ENCODE measurements at places on chromosomes 3 and 15.

DNA sequence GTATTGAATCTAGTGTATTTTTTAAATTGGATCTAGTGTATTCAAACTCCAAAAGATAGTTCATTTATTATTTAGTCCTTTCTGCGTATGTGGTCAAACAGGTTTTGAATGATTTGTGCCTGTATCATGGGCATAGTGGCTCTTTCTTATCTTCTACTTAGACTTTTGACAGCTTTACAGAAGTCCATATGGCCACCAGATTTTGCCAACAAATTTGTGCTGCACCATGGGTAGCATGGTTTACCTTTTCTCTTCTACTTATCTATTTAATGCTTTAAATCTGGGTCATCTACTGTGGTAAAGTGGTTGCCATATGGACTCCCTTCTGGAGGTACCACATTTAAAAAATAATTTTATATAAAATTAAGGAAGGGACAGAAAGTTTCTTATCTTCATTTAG, 66.9 kb upstream of the CADM2 start:
- DNase-seq: no peak

- no peak for DNase-seq
These were observed 664.7 kb downstream of the IGSF11 start for GRCh38 chr3:118369892-118370491.

GRCh38 chr3:130342821-130343661, 2.4 kb upstream of the COL6A5 start:
- DNase-seq: no peak

DNA sequence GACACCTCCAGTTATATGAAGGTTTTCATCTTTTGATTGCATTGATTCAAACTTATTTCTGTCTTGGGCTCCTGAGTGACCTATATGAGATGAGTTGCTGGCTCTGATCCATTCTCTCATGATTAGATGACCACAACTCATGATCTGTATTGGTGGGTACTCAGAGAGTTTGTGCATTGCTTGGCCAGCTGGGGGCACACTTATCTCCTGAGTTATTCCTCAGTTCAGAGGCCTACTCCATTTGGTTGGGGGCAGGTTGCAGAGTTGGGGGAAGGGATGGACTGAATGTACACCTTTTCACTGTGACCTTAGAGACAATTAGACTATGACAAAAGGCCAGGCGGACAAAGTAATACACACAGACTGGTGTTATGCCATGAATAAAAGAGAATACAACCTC, 166.2 kb upstream of the SEMA6D start:
- no peak for DNase-seq

DNA sequence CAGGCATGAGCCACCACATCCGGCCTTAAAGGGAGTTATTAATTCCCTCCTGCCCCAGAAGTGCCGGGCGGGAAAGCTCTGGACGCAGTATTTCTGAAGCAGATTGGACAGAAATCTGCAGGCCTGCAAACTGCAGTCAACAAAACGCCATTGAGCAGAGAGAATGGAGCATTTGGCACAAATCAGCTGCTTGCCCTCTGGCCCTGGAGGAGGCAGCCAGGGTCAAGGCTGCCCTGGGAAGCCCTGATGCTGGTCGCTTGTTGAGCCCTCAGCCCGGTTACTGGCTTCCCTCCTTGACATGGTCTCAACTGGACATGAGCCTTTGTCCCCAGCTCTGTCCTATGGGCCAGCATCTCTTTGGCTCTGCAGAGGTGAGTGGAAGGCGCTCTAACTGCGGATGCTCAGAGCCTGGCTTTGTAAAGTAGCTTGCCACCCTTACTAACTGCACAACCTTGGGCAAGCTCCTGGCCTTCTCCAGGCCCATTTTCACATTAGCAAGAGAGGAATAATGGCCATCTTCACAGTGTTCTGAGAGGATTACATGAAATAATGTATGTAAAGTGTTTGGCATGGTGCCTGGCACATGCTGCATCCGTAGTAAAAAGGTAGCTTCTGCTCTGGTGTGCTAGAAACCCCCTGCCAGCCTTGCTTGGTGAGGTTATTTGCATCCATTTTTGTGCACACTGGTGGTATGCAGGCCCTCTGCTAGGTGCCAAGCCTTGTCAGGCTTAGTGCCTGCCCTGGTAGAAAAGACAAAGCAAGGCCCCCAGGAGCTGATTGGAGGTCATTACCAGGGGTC, 4.1 kb downstream of the SEMA4B start:
- DNase-seq: no peak

- DNase-seq: no peak
These were observed 23.3 kb upstream of the NEO1 start for GRCh38 chr15:73028831-73029451.

GRCh38 chr3:174444391-174444790, 414.7 kb upstream of the NAALADL2 start:
- no peak for DNase-seq

DNA sequence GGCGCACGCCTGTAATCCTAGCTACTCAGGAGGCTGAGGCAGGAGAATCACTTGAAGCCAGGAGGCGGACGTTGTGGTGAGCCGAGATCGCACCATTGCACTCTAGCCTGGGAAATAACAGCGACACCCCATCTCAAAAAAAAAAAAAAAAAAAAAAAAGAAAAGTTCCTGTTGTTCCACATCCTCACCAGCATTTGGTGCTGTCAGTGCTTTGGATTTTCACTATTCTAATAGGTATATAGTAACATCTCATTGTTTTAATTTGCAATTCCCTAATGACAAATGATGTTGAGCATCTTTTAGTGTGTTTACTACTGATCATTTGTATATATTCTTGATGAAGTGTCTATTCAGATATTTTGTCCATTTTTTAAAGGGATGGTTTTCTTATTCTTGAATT, 24.6 kb downstream of the UBR1 start:
- DNase-seq: no peak

- DNase-seq: no peak
These were observed 63.0 kb downstream of the NCEH1 start for GRCh38 chr3:172647823-172648222.

DNA sequence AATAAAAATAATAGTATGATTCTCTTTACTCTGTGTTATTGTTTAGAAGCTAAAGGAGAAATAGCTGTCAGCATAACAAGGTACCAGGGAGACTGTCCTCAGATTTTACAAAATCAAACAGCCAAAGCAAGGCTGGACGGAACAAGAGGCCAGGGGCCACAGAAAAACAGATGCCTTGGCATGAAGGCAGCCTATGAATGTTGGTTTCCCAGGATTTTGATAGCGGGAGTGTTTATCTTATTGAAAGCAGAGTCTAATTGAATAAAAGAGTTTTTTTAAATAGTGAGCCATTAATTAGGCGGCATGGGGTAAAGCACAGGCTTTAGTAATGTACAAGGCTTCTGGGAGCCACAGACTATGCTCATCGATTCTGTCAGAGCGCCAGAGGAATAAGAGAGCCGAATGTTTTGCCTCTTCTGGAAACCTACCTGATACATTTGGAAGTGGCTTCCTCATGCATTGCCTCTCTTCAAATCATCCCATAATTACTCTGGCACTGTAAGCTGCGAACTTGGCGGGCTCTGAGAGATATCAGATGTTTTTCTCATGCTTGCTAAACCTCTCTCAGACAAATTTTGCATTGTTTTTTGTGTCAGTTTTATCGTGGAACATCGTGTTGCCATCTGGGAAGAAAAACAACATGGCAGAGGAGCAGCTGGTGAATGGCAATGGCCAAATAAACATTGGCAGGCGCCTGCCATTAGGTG, 30.4 kb upstream of the TMCO5A start:
- DNase-seq: no peak

DNA sequence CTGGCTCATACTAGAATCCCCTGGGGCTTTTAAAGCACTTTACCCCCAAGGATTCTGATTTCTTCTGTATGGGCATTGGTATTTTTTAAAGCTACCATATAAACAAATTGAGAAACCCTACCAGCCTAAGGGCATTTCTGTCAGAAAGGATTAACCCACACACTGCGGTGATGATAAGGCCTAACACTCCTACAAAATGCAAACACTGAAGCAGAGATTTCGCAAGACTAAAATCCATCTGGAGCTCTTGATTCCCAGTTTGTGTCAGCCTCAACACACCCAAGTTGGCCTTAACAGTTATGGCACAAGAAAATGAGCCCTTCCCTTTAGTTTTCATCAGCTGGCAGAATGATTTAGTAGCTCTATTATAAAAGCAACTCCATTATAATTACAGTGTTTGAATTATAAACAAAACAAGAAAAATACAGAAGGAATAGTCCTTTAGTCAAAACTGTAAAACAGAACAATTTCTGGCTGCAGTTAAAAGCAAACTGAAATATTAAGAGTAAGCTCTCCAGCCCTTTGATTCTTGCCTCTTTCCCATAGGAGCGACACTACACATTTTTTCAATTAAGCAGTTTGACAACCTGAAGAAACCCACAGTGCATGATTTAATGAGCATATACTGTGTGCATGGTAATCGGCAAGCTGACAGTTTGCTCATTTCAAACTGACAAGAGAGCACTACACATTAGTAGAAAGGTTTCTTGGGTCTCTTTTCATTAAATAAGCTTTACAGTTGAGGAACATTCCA, 441.2 kb downstream of the FHIT start:
- DNase-seq: no peak

DNA sequence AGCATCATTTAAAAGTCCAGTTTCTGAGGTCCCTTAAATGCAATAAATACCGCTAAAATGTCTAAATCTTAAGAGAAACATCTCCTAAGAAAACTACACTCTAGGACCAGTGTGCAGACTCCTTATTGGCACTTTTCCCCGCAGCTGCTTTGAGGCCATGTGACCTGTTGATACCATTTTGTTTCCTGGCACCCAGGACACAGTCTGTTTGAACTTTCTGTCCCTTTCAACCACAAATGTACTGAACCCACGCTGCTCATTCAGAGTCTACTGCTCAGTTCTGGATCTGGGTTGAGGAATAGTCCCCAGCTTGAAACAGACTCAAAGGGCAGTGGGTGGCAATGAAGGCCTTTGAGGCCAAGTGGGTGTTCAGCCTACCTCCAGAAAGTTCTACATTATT, 17.1 kb downstream of the LDHAL6B start:
- no peak for DNase-seq

DNA sequence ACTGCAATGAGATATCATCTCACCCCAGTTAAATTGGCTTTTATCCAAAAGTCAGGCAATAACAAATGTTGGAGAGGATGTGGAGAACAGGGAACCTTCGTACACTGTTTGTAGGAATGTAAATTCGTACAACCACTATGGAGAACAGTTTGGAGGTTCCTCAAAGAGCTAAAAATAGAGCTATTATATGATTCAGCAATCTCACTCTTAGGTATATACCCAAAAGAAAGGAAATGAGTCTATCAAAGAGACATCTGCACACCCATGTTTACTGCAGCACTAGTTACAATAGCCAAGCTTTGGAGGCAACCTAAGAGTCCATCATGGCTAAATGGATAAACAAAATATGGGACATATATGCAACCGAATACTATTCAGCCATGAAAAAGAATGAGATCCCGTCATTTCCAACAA, 68.0 kb upstream of the HES1 start:
- DNase-seq: no peak

- DNase-seq: no peak
These were observed 65.0 kb upstream of the RPL32 start for GRCh38 chr3:12906141-12906915.

GRCh38 chr15:26395624-26396023, 377.2 kb downstream of the GABRB3 start:
- no peak for DNase-seq

DNA sequence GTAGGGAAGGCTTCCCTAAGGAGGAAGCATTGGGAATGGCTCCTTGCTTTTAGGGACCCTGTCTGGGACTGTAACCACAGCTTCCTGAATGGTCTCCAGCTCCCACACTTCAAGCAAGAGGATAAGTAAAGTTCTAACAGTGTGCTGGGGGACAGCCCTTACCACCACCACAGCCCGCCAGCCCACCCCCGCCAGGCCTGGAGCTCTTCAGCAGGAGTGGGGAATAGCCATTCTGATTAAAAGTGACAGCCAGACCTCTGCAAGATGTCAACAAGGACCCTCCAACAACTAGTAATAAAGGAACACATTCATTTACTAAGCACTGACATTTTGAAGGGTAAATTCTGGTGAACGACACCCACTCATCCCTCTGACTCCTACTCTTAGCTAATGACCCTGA, 49.4 kb downstream of the CPN2 start:
- DNase-seq: no peak

DNA sequence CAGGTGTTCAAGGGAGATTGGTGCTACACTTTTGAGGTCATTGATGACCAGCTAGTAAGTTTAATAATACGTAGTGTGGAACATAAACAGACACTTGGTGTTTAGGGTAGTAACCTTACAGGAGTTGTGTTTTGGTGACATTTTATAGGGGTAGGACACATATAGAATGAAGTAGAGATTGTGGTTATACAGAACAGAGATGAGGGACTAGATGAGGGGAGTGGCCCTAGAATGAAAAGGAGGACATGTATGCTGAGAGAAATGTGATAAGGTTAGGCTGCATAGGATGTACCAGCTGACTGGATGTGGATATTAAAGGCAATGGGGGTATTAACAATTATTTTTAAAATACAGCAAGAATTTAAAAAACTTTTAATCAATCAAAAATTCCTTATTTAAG, 8.0 kb downstream of the MBNL1 start:
- no peak for DNase-seq

- DNase-seq: no peak
These were observed 1.5 kb downstream of the CORO2B start for GRCh38 chr15:68580026-68580882.

- no peak for DNase-seq
These were observed 6.9 kb downstream of the ACAD11 start for GRCh38 chr3:132652640-132653270.

- DNase-seq: no peak
These were observed 62.1 kb downstream of the SLC6A6 start for GRCh38 chr3:14464521-14464920.

DNA sequence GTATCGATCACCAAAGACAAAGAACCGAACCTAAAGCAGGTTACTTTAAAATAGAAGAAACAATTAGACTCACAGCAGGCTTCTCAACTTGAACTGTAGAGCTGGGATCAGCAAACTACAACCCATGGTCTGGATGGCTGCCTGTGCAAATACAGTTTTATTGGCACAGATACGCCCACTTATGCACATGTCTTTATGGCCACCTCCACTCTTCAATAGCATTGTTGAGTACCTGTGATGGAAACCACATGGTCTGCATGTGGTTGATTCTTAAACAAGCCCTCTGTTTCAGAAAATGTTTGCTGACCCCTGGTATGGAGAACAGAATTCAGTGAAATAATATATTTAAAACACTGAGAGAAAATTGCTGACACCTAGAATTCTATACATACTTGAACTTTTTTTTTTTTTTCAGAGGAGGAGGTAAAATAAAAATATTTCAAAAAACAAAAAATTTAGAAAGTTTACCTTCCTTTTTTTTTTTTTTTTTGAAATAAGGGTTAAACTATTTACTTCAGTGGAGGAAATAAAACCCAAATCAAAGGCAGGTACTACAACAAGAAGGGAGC, 263.8 kb upstream of the ATP10A start:
- no peak for DNase-seq

DNA sequence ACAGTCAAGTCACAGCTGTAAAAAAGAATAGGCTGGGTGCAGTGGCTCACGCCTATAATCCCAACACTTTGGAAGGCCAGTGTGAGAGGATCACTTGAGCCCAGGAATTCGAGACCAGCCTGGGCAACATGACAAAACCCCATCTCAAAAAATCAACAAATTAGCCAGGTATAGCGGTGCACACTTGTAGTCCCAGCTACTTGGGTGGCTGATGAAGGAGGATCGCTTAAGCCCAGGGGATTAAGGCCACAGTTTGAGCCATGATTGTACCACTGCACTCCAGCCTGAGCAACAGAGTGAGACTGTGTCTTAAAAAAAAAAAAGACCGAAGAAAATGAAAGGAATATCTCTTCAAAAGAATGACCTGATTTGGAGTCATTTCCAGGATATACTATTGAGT, 6.6 kb downstream of the HERC1 start:
- DNase-seq: no peak

Measured in activated naive CD8-positive, alpha-beta T cell treated with anti-CD3 and anti-CD28 coated beads, Interleukin-2, amount 50 U/mL, for 16 hours (primary cell).